ENCODE measurements at places on chromosomes 12 and 14.

DNA sequence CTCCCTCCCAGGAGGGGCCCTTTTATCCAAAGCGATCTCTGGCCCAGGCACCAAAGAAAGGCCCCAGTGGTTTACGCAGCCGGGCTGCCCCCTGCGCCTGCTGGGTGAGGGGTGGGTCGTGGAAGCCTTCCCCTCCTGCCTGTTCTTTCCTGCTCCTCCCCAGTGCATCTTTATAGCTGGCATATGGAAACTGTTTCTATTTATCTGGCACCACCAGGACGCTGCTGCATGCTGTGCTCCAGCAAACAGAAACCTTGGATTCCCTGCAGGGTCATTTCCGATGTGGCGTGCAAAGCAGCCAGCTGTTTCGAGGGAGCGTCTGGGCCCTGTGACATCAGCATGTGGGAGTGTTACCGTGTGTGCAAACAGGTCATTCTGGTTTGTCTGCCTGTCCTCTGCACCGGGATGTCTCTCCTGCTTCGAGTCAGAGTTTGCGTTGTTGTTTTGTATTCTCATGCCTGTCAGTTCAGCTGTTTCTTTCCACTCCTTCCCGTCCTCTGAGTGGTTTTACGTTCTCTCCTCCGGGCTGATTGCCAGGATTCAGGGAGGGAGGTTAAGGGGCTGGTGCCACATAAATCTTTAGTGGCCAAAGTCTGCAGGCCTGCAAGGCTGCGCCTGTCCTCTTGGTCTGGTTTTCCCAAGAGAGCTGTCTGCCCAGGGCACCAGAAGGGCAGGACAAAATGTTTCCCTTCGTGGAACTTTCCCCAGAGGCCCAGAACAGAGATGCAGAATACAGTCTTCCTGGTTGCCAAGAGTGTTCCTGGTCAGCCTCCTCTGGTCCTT is 24.6 kb downstream of the TPCN1 start:
- DNase-seq, result no peak

GRCh38 chr14:100042286-100042685 is 22.9 kb upstream of the EVL start:
- no peak for DNase-seq

- DNase-seq, result no peak
These were observed 97.0 kb downstream of the TMEM30B start for GRCh38 chr14:61184112-61184511.

DNA sequence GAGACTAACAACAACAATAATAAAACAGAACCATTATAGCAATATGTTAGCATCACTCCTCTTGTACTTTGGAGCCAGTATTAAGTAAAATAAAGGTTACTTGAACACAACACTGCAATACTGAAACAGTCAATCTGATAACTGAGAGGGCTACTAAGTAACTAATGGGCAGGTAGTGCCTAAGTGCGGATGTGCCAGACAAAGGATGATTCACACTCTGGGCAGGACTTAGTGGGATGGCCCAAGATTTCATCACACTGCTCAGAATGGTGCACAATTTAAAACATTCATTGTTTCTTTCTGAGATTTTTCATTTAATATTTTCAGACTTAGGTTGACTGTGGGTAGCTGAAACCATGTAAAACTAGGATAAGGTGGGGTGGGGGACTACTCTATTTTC is 131.9 kb upstream of the CAND1 start:
- no peak for DNase-seq

GRCh38 chr12:15122344-15122743 is 98.9 kb downstream of the RERG start:
- DNase-seq, result no peak

DNA sequence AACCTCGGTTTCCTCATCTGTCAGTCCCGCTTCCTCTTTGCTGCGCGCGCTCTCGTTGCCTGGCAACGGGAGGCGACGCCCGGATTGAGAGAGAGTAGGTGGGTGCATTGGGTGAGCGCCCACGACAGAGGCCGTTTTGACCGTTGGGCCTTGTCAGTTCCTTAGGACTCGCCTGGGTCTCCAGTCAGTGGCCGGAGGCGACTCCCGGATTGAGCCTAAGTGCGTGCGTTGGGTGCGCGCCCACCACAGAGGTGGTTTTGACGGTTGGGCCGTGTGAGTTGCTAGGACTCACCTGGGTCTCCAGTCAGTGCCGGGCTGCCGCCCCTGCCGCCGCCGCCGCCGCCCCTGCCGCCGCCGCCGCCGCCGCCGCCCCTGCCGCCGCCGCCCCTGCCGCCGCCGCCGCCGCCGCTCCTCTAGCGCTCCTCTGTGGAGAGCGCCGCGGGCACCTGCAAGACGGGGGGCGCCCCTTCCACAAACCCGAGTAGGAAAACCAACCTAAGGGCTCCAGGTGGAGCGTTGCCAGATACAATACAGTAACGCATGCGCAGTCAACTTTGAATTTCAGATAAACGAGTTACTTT is 37.2 kb downstream of the APOBEC1 start:
- no peak for DNase-seq

DNA sequence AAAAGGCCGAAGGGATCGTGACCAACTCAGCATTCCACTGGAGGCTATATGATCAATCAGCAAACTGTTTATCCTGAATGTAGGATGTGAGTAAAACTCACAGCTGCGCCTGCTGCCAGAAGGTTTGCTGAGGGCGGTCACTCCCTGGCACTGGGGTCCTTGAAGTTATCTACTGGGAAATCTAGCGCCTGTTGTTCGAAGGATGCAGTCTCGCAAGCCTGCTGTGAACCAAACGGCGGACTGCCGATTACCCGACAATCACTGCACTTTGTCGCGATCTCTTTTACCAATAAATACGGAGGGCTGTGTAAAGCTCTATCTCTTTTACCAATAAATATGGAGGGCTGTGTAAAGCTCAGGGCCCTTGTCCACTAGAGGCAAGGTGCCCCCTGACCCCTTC is 12.9 kb downstream of the DDX51 start:
- no peak for DNase-seq

DNA sequence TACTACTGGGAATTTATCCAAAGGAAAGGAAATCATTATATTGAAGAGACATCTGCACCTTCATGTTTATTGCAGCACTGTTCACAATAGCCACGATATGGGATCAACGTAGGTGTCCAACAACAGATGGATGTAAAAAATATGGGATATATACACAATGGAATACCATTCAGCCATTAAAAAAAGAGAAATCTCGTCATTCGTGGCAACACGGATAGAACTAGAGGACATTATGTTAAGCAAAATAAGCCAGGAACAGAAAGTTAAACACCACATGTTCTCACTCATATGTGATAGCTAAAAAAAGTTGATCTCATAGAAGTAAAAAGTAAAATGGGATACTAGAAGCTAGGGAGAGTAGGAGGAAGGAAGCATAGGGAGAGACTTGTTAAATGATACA is 82.9 kb upstream of the CLMN start:
- no peak for DNase-seq
